Fibroblast of skin of right quadriceps (primary cell): ENCODE measurements at places on chromosomes 12 and 14.

DNA sequence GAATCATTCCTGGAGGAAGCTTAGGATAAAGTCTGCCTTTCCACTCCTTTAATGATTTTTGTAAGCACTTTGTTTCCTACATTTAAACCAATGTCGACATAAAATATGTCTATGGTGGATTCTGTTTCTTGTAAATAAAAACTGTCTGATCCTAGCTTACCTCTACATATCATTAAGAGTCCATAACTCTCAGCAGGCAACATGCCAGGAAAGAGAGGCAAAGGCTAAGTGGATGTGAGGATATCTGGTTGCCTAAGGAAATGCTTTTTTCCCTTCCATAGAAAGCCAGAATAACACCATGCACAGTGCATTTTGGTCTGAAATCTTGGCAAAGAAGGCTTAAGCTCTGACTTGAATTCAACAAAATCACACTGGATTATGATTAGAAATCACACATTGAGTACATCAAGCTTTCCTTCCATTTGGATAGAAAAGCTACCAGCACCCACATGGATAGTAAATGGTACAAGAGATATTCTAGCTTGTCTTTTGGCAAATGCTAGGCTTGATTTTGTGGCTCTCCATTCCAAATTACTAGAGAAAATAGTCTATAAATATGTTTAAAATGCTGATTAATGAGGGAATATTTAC is 57.0 kb upstream of the CNTN1 start:
- DNase-seq, result no peak

DNA sequence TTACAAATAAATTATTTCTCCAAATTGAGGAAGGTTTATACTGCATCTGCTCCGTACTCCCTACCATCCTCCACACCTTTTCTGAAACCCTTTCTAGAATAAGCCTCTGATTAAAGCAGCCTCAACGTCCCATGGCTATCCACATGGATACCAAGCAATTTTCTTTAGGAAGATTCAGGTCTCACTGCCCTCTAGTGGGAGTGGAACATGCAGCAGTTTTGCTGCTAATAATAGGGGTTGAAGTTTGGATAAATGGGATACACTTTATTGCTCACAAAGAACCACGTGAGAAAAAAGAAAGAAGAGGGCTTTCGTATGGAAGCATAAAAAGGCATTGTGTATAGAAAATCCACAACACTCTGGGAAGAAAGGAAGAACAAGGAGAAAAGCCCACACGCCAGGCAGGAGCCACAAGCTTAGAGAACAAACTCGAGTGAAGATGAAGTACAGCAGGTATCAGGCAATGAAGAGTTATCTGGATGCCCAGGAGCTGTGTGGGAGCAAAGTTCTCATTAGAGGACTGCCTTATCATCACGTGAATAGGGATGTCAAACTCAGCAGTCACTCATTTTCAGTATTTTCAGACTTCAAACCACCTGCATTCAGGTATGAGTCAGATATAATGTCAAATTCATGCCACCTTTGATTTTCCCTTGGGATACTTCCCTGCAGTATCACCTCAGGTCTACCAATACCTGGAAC is 45.8 kb downstream of the CCER1 start:
- DNase-seq, result peak; percentile 60

DNA sequence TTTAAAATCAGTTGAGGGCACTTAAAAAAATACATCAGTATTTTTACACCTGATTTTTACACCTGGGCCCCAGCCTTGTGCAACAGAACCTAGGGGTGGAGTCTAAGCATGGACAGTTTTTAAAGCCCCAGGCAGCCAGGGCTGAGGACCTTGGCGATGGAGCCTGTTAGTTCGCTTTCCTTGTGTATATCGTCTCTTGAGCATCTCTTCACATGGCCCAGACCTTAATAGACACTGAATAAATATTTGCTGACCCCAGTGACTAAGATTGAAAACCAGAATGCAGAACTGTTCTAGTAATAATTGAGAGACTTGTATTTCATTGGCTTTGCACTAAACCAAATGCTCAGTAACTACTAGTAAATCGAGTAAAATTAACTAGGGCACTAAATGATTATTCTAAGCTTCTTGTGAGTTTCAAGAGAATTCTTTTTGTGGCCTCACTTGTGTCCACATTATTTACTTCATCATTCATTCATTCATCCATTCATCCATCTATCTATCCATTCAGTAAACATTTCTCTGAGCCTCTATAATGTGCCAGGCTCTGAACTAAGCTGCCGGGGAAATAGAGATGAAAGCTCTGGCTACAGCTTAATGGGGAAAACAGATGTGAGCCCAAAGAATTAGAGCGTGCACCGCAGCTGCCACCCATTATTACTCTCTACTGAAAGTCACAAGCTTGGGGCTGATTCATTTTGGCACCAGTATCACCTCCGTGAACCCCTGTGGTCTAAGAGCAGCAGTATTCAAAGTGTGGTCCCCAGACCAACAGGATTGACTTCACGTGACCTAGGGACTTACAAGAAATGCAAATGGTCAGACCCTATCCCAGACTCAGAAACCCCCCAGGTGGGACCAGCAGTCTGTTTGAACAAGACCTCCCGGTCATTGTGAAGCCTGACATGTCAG is 30.7 kb upstream of the BCL7A start:
- peak; percentile 34 for DNase-seq

- DNase-seq, result no peak
Measured at GRCh38 chr12:71214511-71215285, 56.9 kb upstream of the TSPAN8 start.

GRCh38 chr14:71320734-71321573 is 413.7 kb downstream of the PCNX1 start:
- DNase-seq, result peak; percentile 61

DNA sequence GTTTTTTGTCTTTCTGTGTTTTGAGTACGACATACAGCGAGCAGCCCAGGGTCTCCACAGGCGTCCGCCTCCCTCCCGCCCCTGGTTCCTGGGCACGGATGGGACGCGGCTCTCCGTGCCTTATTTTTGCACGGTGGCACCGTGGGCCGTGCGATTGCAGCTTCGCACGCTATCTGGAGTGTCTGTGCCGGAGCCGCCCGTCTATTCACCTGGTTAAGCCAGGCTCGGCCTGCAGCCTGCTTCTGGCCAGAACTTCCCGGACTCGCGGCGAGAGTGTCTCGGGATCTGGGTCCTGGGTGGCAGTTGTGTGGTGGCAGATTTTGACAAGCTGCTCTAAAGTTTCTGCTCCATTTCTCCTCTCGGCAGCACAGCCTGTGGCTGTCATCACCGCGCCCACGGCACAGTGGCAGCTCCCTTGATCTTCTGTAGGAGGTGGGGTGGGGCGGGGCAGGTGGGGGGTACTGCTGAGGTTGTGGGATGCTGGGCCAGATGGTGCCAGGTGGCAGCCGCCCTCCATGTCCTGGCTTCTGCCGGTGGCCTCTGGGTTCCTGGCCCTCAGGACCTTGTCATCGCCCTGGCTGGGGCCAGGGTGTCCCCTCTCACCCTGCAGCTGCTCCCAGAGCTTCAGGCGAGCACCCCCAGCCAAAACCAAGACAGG is 2.9 kb downstream of the MMP17 start:
- peak; percentile 20 for DNase-seq

GRCh38 chr14:96889091-96889490 is 91.9 kb downstream of the VRK1 start:
- no peak for DNase-seq
